KBM-7 (cell line): ENCODE measurements at places on chromosomes 2 and 18.

GRCh38 chr18:62812242-62812641 is 96.9 kb downstream of the PHLPP1 start:
- no peak for DNase-seq

- DNase-seq, result no peak
Observed at GRCh38 chr2:189024901-189025618, 50.9 kb downstream of the COL3A1 start.

GRCh38 chr18:63837590-63837989 is 49.9 kb upstream of the SERPINB2 start:
- DNase-seq, result no peak

- no peak for DNase-seq
Observed at GRCh38 chr2:30310371-30310770, 79.0 kb downstream of the LBH start.

- no peak for DNase-seq
Observed at GRCh38 chr2:217062768-217063167, 202.9 kb upstream of the TNP1 start.

- no peak for DNase-seq
Observed at GRCh38 chr2:236847538-236848263, 238.0 kb upstream of the COPS8 start.
